ENCODE measurements at places on chromosomes 11 and 22. TPM values are rescaled to one million over a fixed set of nuclear protein-coding genes. Genes with fewer than 3 reads are reported as not detected.

RFPL3 gene
- total RNA-seq, result not detected

TMA7B gene
- total RNA-seq, result not detected

OR2D2 gene
- 0.28 TPM for total RNA-seq

PATE4 gene
- total RNA-seq, result not detected

MAPK8IP2 gene
- total RNA-seq, result under 0.01 TPM

GRM5 gene
- total RNA-seq, result under 0.01 TPM

CARS1 gene
- 78.3 TPM for total RNA-seq

ZNF143 gene
- 49.6 TPM for total RNA-seq
